Omental fat pad (tissue), 4 donors: ENCODE measurements at places on chromosomes 7 and 10. TPM values are rescaled to one million over a fixed set of nuclear protein-coding genes. Genes with fewer than 3 reads are reported as not detected.

GRCh38 chr7:34720289-34720688 is 62.3 kb downstream of the NPSR1 start:
- DNase-seq = no peak

The CUEDC2 gene
- 41.1 TPM for total RNA-seq

DNA sequence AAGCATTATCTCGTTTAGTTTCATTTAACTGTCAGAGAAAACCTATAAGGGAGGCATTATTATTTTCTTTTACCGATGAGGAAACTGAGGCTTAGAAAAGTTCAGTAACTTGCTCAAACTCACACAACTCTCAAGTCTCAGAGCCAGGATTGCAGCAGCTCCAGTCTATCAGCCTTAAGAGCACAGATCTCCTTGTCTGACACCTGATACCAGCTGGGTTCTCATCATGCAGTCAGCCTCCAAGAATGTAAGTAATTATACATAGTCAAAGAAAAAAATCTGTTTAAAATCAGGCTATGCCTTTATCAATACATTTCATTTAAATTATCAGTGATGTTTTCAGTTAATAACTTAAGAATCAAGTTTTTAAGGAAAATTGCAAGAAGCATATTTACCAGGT is 236.6 kb upstream of the TCF7L2 start:
- DNase-seq = no peak

DNA sequence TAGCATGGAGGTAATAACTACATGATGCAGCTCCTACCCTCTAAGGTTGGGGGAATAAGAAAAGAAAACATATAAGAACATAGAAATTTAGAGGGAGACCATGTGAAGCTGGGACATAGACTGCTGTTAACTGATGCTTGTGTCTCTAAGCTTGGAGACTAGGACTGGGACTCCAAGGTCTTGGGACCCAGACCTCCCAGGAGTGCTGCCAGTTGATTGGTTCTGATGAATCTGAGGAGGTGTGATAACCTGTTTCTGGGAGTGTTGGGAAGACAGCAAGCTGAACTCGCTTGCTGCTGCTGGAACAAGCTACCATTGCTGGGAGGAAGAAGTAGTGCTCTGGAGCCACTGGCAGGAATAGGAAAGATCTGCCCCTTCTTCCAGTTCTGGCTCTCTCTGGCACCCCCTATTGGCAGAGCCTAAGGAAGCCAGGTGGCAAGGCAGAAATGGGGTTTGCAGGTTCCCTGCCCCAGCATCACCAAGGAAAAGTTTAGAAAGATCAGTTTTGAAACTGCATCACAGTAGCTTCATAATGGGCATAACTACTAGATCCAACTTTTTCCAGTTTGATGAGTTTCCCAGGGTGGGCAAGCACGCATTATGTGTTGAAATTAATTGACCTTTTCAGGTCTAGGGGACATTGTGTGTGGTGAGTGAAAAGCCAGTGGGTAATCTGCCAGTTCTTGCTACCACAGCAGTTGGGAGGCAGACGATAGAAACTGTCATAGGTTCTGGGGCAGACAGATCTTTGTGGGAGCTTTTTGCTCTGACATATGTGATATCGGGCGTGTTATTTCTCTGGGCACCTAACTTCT is 140.7 kb downstream of the SND1 start:
- DNase-seq = no peak

DNA sequence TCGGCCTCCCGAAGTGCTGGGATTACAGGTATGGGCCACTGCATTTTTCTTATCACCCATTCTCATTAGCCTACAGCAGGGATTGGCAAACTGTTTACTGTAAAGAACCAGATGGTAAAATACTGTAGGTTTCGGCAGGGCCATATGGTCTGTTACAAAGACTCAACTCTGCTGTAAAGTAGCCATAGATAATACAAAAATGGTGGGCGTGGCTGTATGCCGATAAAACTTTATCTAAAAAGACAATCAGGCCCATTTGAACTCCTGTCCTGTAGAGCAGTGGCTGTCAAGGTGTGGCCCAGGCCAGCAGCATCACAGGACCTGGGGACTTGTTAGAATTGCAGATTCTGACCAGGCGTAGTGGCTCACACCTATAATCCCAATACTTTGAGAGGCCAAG is 134.3 kb downstream of the CUX1 start:
- no peak for DNase-seq

GRCh38 chr10:61197057-61197456 is 253.1 kb upstream of the RHOBTB1 start:
- no peak for DNase-seq

- no peak for DNase-seq
Observed at GRCh38 chr10:128567551-128567950, 441.3 kb upstream of the MKI67 start.

GRCh38 chr10:73730153-73730906 is 13.8 kb upstream of the SEC24C start:
- peak; percentile 71 for DNase-seq

GRCh38 chr7:67549126-67549525 is 552.5 kb downstream of the TYW1 start:
- DNase-seq = no peak

The CAV2 gene
- total RNA-seq = 156 TPM

- no peak for DNase-seq
Observed at GRCh38 chr7:69603351-69603750, 5.1 kb downstream of the AUTS2 start.

GRCh38 chr7:18706670-18707069 is 211.1 kb downstream of the HDAC9 start:
- no peak for DNase-seq

DNA sequence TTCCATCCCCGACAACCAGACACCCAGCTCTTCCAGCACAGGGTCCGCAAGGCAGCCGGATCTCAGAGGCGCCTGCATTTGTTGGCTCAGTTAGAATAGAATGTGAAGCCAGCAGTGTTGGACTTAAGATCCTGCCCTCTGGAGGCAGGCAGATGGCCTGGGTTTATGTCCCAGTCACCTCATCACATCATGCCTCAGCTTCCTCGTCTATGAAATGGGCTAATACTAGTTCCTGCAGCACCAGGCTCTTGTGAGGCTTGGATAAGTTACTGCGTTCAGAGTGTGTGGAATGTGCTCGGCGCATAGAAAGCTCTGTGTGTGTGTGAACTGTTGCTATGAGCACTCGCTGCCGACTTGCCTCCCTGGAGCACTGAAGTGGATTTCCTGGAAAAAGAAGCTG is 202.5 kb upstream of the GPR26 start:
- DNase-seq = no peak

DNA sequence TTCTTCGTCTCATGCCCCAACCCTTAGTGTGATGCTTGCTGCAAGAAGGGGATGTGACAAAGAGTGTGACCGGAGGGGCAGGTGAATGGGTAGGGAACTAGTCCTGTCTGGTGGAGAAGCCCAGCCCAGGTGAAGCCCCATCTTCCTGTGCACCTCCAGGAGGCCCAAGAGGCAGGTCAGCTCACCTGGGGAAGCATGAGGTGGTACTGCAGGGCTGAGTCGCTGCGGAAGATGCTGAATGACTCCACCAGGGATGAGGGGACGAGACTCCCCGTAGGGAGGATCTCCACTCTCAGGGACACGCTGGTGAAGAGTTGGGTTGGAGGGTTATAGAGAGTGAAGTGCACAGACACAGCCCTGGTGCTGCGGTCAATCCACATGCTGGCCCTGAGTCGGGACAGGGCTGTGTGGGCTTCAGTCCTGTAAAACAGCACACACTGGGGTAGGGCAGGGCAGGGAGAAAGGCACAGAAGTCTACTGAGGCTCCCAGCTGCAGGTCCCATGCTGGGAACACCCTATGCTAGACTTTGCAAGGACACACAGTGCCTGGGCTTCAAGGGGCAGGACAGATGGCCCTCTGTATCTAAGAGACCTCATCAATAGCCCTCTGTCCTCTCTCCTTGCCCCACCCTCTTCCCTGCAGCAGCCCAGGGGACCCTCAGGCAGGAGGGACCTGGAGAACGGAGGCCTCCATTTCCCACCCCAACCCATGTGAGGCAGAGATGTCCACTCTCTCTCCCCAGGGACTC is 136.5 kb downstream of the PKD1L1 start:
- DNase-seq = no peak

- DNase-seq = no peak
Observed at GRCh38 chr7:129951226-129952085, 1.3 kb downstream of the UBE2H start.

- no peak for DNase-seq
Observed at GRCh38 chr7:40014376-40014775, 64.3 kb downstream of the CDK13 start.

The TEX47 gene
- not detected for total RNA-seq

The VAX1 gene
- not detected for total RNA-seq

The SERPINE1 gene
- 36.4 TPM for total RNA-seq

GRCh38 chr10:79223091-79224048 is 123.9 kb upstream of the PPIF start:
- DNase-seq = peak; percentile 59

The TAS2R41 gene
- total RNA-seq = not detected

DNA sequence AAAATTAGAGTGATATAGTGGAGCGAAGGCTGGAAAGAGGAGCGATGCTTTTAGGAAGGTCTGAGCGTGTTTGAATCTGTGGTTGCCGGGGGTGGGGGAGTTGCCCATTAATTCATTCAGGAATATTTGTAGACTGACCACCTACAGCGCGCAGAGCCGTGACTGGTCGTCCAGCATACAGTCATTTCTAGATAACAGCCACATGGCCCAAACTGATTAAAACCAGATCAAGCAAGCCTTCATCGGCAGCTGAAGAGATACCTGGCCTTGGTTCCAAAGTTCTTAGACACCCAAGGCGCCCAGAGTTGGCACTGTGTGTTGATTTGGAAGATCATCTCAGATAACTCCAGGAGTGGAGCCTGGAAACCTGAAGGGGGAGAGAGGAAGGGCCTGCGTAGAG is 1.7 kb downstream of the PROSER2 start:
- DNase-seq = peak; percentile 35

- no peak for DNase-seq
Observed at GRCh38 chr10:46226900-46227558, 59.8 kb upstream of the ANTXRL start.

The DLX5 gene
- total RNA-seq = 1.3 TPM

GRCh38 chr7:81209059-81209458 is 290.2 kb upstream of the SEMA3C start:
- no peak for DNase-seq

The FHIP2A gene
- 37.4 TPM for total RNA-seq

DNA sequence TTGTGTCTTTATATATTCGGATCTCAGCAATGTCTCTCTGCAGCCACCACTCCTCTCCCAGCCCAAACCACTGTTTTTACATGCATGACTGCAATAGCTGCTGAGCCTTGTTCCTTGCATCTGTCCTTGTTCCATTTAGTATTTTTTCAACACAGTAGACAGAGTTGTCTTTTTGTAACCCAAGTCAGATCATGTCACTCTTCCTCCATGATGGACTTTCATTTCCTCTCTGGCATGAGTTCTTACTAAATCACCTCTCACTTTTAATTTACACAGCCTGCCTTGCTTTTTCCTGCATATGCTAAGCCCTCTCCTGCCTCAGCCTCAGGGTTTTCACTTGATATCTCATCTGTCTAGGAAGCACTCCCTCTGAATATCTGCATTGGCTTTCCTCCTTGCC is 353.2 kb downstream of the HGF start:
- DNase-seq = no peak

DNA sequence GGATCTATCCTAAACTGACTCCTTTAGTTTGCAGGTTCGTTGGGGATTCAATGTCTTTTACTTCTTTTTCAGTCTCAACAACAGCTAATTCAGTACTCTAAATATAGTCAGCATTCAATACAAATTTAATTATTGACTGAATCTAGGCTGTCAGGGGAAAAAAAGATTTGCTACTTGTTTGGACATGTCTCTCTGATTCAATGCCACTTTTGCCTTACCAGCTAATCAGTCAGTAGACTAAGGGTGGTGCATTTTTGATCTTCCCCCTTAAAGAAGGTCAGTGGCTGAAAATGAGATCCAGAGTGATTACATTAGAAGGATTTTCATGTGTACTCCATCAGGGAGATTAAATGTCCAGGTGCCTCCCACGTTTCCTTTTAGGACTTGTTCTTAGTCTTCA is 145.1 kb downstream of the C1GALT1 start:
- DNase-seq = no peak

DNA sequence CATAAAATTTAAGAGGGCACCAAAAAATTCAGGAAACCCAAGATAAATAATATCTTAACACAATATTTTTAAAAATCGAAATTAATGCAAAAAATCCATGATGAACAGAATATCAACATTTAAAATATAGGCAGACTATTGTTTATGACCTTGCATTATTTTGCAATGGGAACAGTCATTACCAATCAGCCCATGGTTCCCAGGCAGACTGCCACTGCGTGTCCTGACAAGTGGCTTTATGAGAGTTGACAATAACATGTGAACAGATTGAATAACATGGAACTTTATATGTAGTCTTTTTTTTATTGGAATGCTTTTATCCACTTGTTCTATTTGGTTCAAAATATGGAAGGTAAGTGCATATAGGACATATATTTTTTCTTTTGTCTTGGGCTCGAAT is 3.1 kb upstream of the AVPI1 start:
- DNase-seq = no peak

DNA sequence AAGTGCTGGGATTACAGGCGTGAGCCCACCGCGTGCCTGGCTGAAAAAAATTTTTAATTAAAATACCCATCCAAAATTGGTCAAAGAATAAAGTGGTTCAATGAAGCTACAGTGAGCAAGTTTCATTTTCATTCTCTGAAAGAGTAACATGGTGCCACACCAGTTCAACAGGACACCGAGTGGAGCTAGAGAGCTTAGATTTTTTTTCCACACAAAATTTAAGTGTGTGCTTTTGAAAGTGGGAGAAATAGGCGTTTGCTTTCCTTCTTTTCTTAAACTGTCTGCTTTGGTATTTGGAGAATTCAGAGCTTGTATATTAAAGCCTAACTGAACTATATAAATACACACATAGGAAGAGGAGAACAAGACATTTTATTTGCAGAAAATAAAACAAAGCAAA is 43.4 kb downstream of the BPGM start:
- DNase-seq = no peak

DNA sequence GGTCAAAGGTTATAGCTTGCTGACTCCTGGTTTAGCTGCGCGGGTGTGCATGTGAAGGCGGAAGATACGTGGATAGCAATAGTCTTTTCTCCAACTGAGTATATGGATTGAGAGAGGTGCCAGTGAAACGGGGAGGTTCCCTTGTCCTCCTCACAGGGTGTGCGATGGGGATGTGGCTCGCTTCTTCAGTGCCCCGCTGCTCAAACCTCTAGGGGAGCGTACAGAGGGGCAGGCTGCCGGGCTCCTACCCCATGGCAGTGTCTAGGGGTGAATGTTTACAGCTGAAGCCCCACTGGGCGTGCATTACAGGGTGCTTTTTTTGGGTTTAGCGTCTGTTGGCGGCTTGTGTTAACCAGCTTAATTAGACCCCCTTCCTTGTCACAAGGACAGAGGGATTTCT is 438.5 kb downstream of the CCSER2 start:
- no peak for DNase-seq

- DNase-seq = no peak
Observed at GRCh38 chr10:129676014-129676413, 209.0 kb downstream of the MGMT start.

- DNase-seq = peak; percentile 84
Observed at GRCh38 chr10:22620140-22620857, 94.1 kb downstream of the PIP4K2A start.

The SORBS1 gene
- total RNA-seq = 1,051 TPM

The LIPA gene
- total RNA-seq = 121 TPM
